CD4-positive, alpha-beta T cell (primary cell): ENCODE measurements at places on chromosomes 5 and 9. TPM values are rescaled to one million over a fixed set of nuclear protein-coding genes. Genes with fewer than 3 reads are reported as not detected.

Gene SV2C
- total RNA-seq: 0.03 TPM

DNA sequence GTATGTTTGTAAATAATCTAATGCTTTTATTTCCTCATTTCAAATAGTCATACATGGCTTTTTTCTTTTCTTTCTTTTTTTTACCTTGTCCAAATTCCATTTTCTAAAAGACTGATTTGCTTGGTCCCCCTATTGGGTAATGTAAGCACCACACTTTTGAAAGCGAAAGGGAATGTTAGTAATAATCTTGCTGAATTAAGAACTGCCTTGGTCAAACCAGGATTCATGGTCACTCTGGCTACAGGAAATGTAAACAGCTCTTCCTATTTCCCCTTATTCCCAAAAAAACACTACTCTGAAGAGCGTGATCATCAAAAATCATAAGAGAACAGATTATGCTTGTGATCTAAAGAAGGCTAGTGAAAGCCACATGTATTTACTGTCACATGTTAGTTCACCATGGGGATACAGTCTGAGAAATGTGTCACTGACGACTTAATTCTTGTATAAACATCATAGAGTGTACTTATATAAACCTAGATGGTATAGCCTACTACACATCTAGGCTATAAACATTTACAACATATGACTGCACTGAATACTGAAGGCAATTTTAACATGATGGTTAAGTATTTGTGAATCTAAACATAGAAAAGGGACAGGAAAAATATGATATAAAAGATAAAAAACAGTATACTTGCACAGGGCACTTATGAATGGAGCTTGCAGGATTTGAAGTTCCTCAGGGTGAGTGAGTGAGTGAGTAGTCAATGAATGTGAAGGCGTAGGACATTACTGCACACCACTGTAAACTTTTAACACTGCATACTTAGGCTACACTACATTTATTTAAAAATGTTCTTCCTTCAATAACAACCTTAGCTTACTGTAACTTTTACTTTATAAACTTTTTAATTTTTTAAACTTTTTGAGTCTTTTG, 75.3 kb downstream of the HMGCR start:
- peaks cover 44% of the 10 kb centered on the region for H3K36me3 ChIP-seq
- H3K4me3 ChIP-seq: no peak overlapping the region
- H3K27me3 ChIP-seq: no peaks in the 10 kb centered on the region
- H3K27ac ChIP-seq: no peak overlapping the region

Gene PCDHGA2
- not detected for total RNA-seq

GRCh38 chr9:70260606-70261005, 1.8 kb downstream of the SMC5 start:
- no peak overlapping the region for H3K27ac ChIP-seq
- H3K4me3 ChIP-seq: peak overlapping the region; percentile 89
- peaks cover 44% of the 10 kb centered on the region for H3K4me1 ChIP-seq
- peaks cover 14% of the 10 kb centered on the region for H3K36me3 ChIP-seq
- no peak for DNase-seq

Gene PDLIM4
- not detected for total RNA-seq

- H3K4me3 ChIP-seq: no peak overlapping the region
- no peak overlapping the region for H3K27ac ChIP-seq
- no peaks in the 10 kb centered on the region for H3K4me1 ChIP-seq
- DNase-seq: no peak
Observed at GRCh38 chr9:82353631-82354278, 365.2 kb downstream of the SPATA31D1 start.

GRCh38 chr9:118238139-118238538, 533.9 kb downstream of the TLR4 start:
- no peak for DNase-seq
- H3K27me3 ChIP-seq: no peaks in the 10 kb centered on the region
- H3K36me3 ChIP-seq: no peaks in the 10 kb centered on the region
- H3K4me3 ChIP-seq: no peak overlapping the region

DNA sequence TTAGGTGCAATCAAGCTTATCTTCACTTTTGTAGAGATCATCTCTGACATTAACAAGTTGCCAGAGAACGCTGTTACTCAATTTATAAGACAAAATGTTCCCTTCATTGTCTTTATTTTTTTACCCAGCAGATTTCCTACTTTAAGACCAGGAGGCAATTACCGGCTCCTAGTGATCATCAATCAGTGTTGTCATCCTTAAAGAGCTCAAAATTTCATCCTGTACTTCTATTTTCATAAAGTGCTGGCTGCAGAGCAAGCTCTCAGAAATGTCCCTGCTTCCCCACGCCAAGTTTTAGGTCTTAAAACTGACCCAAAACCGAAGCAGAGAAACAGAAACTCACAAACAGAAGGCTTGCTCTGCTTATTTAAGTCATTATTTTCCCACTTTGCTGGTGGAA, 82.9 kb downstream of the PJA2 start:
- no peak overlapping the region for H3K27ac ChIP-seq
- H3K4me1 ChIP-seq: no peaks in the 10 kb centered on the region
- DNase-seq: no peak
- no peaks in the 10 kb centered on the region for H3K27me3 ChIP-seq
- H3K4me3 ChIP-seq: no peak overlapping the region
- no peaks in the 10 kb centered on the region for H3K36me3 ChIP-seq

GRCh38 chr5:127645300-127645726, 3.6 kb upstream of the CTXN3 start:
- no peak overlapping the region for H3K27ac ChIP-seq
- no peaks in the 10 kb centered on the region for H3K4me1 ChIP-seq
- DNase-seq: no peak
- no peaks in the 10 kb centered on the region for H3K36me3 ChIP-seq

- no peak for DNase-seq
- H3K27me3 ChIP-seq: no peaks in the 10 kb centered on the region
- no peak overlapping the region for H3K4me3 ChIP-seq
- H3K4me1 ChIP-seq: no peaks in the 10 kb centered on the region
Observed at GRCh38 chr9:18184401-18184800, 289.6 kb upstream of the ADAMTSL1 start.

- no peak overlapping the region for H3K4me3 ChIP-seq
- no peaks in the 10 kb centered on the region for H3K4me1 ChIP-seq
- peaks cover 7% of the 10 kb centered on the region for H3K27me3 ChIP-seq
- H3K27ac ChIP-seq: no peak overlapping the region
- DNase-seq: no peak
Observed at GRCh38 chr5:74103131-74104023, 477.4 kb downstream of the ARHGEF28 start.

Gene EXD3
- total RNA-seq: 16.9 TPM

Gene FAM151B
- total RNA-seq: 0.33 TPM
